NCI-H1436 (cell line): ENCODE measurements at places on chromosomes 1 and 21.

GRCh38 chr1:76503100-76503499, 364.2 kb upstream of the ST6GALNAC5 start:
- no peak for DNase-seq

DNA sequence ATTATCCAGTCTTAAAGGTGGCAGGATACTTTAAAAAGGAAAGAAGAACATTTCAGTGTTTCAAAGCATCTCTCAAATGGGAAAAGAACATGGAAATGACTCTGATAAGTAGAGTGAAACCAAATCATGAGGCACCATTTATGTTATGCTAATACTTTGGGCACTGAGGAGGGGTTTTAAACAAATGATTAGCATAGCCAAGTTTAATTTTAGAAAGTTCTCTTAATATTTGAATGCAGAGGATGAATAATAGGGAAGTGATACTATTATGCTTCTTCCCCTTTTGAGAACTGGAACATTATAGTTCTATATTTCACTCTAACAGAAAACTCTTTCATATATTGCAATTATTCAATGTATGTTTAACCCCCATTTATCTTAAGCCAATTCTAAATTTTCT, 1181.9 kb upstream of the PRMT6 start:
- DNase-seq: no peak

DNA sequence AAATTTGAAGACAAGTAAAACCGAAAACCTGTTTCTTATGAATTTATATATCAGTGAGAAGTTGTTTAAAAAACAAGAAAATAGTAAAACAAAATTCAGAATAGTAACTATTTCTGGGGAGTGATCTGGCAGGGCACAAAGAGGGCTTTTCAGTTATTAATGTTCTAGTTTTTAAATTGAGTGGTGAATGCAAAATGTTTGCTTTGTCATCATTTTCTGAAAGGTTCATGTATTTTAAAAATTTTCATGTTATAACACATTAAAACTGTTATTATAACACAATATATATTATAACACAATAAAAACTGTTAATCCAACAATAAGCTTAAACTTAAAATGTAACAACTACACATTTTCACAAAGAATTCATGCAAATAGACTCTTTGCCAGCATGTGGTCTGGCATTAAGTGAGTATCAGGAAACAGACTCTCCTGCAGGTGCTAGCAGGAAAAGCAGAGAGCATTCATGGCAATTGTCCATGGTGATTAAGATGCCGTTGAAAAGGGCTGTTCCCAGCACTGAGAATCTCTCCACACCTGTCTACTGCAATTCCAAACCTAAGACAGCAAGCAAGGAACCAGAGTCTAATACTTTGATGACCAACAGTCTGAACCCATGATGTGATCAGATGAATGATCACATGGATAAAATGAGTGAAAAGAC, 204.9 kb downstream of the TBX15 start:
- DNase-seq: no peak

GRCh38 chr1:160410406-160411005, 10.1 kb downstream of the VANGL2 start:
- no peak for DNase-seq

GRCh38 chr21:26028183-26028582, 142.4 kb downstream of the APP start:
- no peak for DNase-seq

GRCh38 chr1:143694085-143694484, 277.7 kb downstream of the FAM72C start:
- DNase-seq: no peak

GRCh38 chr1:189939967-189940366, 537.7 kb downstream of the BRINP3 start:
- DNase-seq: no peak

- no peak for DNase-seq
Observed at GRCh38 chr1:21392587-21393263, 47.2 kb upstream of the NBPF3 start.

GRCh38 chr21:22898051-22898665, 1899.9 kb downstream of the NCAM2 start:
- DNase-seq: no peak

GRCh38 chr1:164754088-164754600, 195.2 kb downstream of the PBX1 start:
- DNase-seq: no peak

DNA sequence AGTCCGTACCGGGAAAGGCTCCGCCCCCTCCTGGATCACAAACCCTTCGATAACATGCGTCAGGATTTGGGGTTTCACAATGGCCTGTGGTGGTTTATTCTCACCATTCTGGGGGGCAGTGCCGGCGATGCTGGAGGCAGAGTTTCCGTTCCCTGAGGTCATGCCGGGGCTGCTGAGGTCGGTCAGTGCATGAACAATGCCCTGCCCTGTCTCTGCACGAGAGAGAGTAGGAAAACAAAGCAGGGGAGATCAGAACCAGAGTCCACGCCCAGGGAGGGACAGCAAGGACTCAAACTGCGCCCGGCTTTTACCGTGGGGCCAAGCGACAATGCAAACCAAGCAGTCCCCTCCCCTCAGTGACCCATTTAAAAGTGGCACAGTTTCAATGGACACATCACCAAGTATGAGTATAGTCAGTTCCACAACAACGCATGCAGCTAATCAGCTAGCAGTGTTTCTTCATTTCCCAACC, 13.2 kb upstream of the A3GALT2 start:
- no peak for DNase-seq

- DNase-seq: no peak
Observed at GRCh38 chr1:211752951-211753486, 77.5 kb downstream of the LPGAT1 start.

- no peak for DNase-seq
Observed at GRCh38 chr1:150826299-150826698, 18.2 kb upstream of the CTSK start.

DNA sequence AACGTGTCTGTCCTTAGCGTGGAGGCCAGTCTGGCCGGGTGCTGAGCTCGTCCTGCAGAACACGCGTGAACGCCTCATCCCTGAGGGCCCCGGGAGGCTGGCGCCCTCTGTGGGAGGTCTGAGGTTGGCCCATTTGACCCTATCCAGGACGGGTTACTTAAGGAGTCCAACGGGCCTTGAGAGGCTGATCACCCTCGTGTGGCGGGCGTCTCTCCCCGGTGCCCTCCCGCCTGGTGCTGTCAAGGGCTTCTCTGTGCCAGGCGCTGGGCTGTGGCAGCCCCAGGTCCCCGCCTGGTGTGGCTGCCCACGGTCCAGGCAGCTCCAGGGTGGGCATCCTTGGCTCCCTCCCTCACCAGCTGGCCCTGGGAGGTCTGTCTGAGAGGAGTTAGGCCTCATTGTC, 9.7 kb downstream of the SKI start:
- no peak for DNase-seq

DNA sequence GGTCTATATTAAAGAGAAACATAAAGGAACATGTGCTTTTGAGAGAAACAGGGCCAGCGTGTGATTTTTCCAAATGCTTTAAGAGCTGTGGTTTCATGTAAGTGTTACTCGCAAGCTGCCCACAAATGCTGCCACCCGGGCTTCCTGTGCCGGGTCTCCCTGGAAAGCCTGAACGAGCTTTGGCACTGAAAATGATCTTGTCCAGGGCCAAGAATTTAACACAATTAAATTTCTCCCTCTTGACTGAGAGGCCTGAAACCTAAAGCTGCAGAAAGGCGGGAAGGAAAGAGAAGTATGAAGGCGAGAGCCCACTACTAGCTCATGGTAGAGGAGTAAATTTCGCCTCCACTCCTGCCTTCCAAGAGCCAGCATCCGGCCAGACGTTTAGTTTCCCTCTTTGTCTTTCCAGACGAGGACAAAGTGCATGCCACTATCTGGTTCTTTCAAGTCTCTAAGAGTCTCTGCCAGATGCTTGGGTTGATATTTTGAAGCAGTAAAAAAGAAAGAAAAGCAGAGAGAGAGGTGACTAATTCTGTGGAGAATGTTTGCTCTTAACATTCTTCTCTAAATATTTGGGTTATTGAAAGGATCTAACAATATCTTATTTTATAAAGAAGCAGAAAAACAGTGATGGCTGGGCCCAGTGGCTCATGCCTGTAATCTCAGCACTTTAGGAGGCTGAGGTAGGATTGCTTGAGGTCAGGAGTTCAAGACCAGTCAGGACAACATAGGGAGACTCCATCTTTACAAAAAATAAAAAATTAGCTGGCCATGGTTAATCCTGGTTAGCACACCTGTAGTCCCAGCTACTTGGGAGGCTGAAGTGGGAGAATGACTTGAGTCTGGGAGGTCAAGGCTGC, 100.0 kb upstream of the HNRNPU start:
- no peak for DNase-seq
